ENCODE measurements at places on chromosomes 5 and 9.

GRCh38 chr5:19891658-19892057 lies 96.3 kb downstream of the CDH18 start:
- DNase-seq = no peak

- no peak for DNase-seq
Measured at GRCh38 chr9:2839040-2839439, 4.9 kb downstream of the PUM3 start.

DNA sequence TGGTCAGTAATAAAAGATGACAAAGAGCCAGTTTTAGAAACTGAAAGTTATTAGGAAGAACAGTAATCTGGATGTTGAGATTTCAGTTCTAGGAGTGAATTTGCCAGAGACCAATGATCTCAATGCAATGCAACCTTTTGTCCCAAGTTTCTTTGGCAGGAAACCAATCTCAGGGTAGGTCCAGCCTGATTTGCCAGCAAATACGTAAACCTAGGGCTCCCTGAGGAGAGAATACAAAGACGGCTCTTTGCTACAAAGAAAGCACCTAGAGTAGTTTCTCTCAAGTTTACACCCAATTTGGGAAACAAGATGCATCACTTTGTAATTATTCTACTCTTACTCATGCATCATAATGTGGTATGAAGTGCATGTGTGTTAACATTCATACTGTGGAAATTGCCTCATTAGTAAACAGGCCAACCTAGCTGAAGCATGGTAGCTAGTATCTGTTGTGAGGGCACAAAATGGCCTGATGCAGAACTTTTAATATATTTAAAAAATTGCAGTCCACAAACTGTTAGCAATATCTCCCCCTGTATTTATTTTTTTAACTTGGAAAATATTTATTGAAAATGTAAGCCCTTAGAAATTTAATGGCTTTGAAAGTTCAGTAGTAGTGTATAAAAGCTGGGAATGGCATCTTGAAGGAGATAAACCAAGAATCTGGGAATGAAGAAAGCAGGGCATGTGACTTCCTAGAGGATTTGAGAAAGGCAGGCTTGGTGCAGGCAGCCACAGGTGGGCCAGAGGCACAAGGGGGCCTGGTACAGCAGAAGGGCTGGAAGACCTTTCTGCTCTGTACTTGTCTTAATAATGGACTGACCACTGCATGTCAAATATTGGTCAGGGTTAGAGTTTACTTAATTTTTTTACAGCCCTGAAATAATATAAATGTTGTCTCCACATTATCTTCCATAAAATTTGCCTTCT lies 59.5 kb downstream of the MAST4 start:
- DNase-seq = no peak

GRCh38 chr5:129906177-129906887 lies 2.1 kb downstream of the CHSY3 start:
- no peak for DNase-seq

DNA sequence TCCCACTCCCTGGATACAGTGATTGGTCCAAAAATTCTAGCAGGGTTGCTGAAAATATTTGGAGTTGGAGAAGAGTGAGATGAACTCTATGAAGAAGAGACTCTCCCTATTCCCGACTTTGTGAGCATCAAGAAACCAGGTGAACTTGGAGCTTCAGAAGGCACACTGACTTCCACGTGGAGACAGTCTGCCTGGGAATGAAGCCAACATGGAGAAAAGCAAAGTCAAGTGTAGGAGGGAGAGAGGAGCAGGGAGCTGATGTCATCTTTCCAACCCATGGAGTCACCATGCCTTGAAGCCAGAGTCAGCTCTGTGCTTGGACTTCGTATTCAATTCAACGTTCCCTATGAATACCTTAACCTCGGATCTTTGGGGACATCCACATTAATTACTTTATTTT lies 125.1 kb downstream of the NPR3 start:
- no peak for DNase-seq

DNA sequence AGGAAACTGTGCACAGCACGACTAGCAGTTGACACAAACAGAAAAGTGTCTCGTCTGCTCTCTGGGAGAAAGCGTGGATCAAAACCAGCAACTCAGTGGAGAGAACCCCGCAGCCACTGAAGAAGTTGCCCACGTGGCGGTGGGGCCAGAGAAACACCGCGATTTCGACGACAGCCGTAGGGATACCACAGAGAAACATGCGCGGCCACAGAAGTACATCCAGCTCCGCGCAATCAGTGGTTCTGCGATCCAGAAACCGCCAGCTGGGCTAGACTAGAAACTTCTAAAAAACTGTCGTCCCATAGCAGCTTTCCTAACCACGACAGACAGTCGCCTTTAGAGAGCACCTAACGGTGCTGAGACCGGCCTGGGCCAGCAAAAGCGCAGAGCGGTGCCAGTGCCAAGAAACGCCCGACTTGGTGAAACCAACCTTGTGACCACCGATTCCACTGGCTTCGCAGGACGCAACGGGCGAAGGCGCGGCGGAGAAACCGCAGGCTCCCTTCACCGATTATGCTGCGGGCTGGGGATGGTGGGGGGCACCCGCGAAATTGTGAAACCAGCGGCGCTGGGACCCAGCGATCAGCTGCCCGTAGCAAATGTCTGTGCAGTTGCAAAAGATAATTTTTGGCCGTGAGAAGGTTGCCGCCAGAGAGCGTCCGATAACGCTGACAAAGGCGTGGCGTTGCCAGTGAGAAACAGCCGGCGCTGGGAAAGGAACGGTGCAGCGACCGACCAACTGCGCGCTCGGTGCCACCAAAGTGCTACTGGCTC lies 2.7 kb upstream of the ANXA2R start:
- peak; percentile 64 for DNase-seq
